ENCODE measurements at places on chromosomes 3 and 15.
A peak's percentile ranks its signal among the peaks of the same experiment; 100 is the strongest.

GRCh38 chr3:19264424-19264823 lies 116.1 kb downstream of the KCNH8 start:
- H3K4me1 ChIP-seq, result no peaks in the 10 kb centered on the region
- no peak overlapping the region for H3K27ac ChIP-seq
- no peak for DNase-seq
- no peaks in the 10 kb centered on the region for H3K36me3 ChIP-seq
- no peak overlapping the region for H3K4me3 ChIP-seq

- peaks cover 11% of the 10 kb centered on the region for H3K27me3 ChIP-seq
- H3K4me1 ChIP-seq, result no peaks in the 10 kb centered on the region
- no peak for DNase-seq
- no peak overlapping the region for H3K27ac ChIP-seq
- no peaks in the 10 kb centered on the region for H3K36me3 ChIP-seq
Observed at GRCh38 chr3:135499426-135499825, 466.1 kb upstream of the PPP2R3A start.

- no peak overlapping the region for H3K27ac ChIP-seq
- no peak overlapping the region for H3K4me3 ChIP-seq
- peaks cover 2% of the 10 kb centered on the region for H3K27me3 ChIP-seq
- peaks cover 37% of the 10 kb centered on the region for H3K4me1 ChIP-seq
- H3K36me3 ChIP-seq, result no peaks in the 10 kb centered on the region
Observed at GRCh38 chr3:45140141-45140769, 5.9 kb downstream of the CDCP1 start.

DNA sequence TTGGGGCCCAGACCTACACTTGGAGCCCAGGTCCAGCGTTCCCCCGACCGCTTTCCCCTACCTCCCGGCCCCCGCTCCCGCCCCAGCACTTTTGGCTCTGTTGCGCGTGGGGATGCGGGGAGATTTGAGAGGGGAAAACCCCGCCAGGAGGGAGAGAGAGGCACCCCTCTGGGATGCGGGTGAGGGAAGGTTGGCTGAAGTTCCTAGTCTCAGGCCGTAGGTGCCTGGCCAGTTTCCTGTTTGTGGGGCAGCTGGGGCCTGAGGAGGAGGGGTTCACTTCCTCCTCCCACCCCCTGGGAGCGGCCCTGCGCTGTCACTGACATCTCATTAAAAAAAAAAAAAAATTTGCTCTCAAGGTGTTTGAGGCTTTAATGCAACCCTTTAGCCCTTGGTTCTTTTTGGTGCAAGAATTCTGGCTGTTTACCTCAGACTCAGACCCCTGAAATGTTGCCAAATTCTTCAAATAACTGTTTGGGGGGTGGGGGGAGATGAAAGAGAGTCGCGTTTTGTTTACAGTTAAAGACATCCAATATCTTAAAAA lies 2.6 kb downstream of the FAM43A start:
- peak overlapping the region; percentile 84 for H3K4me3 ChIP-seq
- peak; percentile 59 for DNase-seq
- no peaks in the 10 kb centered on the region for H3K36me3 ChIP-seq
- peaks cover 61% of the 10 kb centered on the region for H3K4me1 ChIP-seq

DNA sequence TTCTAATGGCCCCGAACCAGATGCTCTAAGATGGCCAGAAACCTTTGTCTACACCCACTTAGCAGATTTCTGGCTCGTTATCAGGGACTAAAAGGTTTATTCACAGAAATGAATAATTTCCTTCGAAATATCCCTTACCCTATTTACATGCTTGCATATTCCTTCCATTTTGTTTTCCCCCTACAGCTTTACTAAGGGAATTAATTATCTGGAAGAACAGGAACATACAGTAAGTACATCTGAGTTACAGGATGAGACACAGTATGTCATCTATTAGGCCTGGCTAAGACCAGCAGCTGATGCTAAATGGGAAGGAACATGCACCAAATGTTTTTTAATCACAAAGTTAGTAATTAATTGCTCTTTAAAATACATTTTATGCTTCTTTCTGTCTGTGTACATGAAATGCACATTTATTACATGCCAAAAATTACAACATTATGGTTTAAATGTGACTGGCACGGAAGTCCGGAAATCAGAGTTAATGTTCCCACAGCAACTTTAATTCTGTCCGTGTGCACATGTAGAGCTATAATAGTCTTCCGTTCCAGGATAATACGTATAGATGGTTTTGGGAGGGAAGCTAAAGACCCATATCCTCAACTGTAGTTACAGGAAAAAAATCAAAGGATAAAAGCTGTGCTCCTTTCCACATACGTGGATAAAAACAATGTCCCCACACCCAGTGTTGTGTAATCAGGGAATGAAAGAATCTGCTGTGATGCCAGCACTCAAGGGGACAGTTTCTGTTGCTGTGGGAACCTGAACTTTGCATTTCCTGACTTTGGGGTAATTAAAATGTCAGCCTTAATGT lies 82.0 kb downstream of the TIGIT start:
- H3K4me3 ChIP-seq, result no peak overlapping the region
- H3K36me3 ChIP-seq, result peaks cover 12% of the 10 kb centered on the region
- no peaks in the 10 kb centered on the region for H3K4me1 ChIP-seq
- no peaks in the 10 kb centered on the region for H3K27me3 ChIP-seq
- no peak for DNase-seq

- peak overlapping the region; percentile 78 for H3K27ac ChIP-seq
- peaks cover 37% of the 10 kb centered on the region for H3K4me1 ChIP-seq
- no peaks in the 10 kb centered on the region for H3K27me3 ChIP-seq
- peaks cover 54% of the 10 kb centered on the region for H3K36me3 ChIP-seq
- H3K4me3 ChIP-seq, result no peak overlapping the region
Observed at GRCh38 chr3:70982700-70983140, 600.8 kb downstream of the FOXP1 start.

GRCh38 chr3:13655061-13655913 lies 106.4 kb downstream of the FBLN2 start:
- H3K4me3 ChIP-seq, result peak overlapping the region; percentile 38
- H3K27ac ChIP-seq, result no peak overlapping the region
- H3K27me3 ChIP-seq, result peaks cover 35% of the 10 kb centered on the region
- H3K4me1 ChIP-seq, result peaks cover 12% of the 10 kb centered on the region
- no peak for DNase-seq

GRCh38 chr3:128906031-128906803 lies 26.8 kb downstream of the ACAD9 start:
- no peak overlapping the region for H3K27ac ChIP-seq
- H3K4me3 ChIP-seq, result no peak overlapping the region
- H3K36me3 ChIP-seq, result peaks cover 100% of the 10 kb centered on the region
- H3K4me1 ChIP-seq, result no peaks in the 10 kb centered on the region

- H3K4me3 ChIP-seq, result no peak overlapping the region
- no peak for DNase-seq
- H3K27me3 ChIP-seq, result no peaks in the 10 kb centered on the region
- no peak overlapping the region for H3K27ac ChIP-seq
- no peaks in the 10 kb centered on the region for H3K36me3 ChIP-seq
Observed at GRCh38 chr3:59143447-59143846, 93.6 kb upstream of the CFAP20DC start.

DNA sequence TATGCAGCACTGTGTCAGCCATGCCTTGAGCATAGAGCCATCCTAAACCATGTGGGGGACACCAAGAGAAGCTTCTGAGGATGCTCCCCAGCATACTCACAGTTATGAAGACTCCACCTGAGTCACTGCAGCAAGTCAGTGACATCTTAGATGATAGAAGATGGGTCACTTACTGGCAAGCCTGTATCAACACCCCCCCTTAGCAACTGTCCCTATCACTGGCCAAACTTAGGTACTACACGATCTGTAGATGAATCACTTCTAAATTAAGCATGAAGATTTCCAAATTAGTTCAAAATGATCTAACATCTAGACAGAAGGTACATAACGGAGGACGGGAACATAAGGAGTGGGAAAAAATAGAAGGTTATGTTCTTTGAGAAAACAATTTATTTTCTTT lies 13.2 kb upstream of the LMCD1 start:
- no peaks in the 10 kb centered on the region for H3K27me3 ChIP-seq
- no peak for DNase-seq
- no peak overlapping the region for H3K27ac ChIP-seq
- H3K4me3 ChIP-seq, result no peak overlapping the region
- H3K36me3 ChIP-seq, result no peaks in the 10 kb centered on the region

DNA sequence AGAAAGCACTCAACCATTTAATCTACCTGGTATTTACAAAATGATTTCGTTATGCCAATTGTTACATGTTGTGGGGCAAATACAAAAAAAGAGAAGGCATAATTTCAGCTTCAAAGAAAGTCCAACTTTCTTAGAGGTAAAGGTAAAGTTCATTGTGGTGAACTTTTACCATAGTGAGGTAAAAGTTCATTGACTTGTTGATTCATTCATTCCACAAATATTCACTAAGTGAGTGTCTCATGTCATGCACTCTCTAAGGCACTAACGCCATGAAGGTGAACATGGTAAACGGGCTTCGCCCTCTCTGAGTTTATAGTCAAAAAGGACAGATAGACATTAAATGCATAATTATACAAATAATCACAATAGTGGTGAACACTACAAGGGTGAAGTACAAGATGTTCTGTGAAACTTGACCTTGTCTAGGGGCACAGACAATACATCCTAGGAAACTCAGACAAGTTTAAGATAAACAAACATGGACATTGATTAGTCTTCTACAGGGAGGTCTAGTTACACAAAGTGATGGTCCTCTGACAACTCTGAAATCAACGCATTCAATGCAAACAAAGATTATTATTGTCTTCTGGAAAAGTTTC lies 378.6 kb downstream of the MAGI1 start:
- no peak overlapping the region for H3K27ac ChIP-seq
- no peaks in the 10 kb centered on the region for H3K27me3 ChIP-seq
- DNase-seq, result no peak
- H3K4me3 ChIP-seq, result no peak overlapping the region
- H3K36me3 ChIP-seq, result no peaks in the 10 kb centered on the region
- H3K4me1 ChIP-seq, result no peaks in the 10 kb centered on the region

GRCh38 chr3:183359036-183359435 lies 69.4 kb downstream of the MCF2L2 start:
- H3K27me3 ChIP-seq, result no peaks in the 10 kb centered on the region
- no peaks in the 10 kb centered on the region for H3K4me1 ChIP-seq
- no peaks in the 10 kb centered on the region for H3K36me3 ChIP-seq
- no peak overlapping the region for H3K4me3 ChIP-seq
- no peak for DNase-seq

DNA sequence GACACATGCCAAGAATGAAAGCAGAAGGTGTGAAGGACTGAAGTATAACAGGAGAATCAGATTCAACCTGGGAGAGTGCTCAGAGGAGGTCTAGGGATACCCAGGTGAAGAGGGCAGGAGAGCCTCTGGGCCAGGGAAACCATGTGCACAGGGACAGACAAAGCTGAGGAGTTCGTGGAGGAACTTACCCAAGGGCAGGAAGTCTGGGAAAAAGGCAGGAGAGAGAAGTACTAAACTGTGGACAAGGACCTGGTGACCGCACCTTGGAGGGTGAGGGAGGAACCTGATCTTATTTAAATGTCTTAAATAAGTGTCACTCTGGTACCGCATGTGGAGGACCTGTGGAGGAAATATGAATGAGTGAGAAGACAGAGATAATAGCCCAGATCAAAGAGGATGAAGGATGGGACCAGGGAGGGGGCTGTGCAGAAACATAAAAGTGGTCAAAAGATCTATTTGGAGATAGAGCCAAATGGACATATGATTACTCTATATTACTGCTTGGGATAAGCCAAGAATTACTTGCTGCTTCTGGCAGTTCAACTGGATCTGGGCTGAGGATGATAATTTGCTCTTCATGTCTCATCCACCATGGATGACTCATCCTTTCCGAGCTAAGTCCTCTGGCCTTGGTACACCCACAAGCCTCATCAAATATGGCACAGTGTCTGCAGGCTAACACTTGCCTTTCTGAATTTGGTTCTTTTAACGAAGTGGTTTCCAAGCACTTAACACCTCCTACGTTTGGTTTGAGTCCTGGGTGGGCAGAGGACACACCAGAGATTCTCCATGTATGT lies 116.9 kb upstream of the NMNAT3 start:
- H3K4me1 ChIP-seq, result no peaks in the 10 kb centered on the region
- no peaks in the 10 kb centered on the region for H3K36me3 ChIP-seq
- no peak overlapping the region for H3K27ac ChIP-seq
- no peaks in the 10 kb centered on the region for H3K27me3 ChIP-seq

DNA sequence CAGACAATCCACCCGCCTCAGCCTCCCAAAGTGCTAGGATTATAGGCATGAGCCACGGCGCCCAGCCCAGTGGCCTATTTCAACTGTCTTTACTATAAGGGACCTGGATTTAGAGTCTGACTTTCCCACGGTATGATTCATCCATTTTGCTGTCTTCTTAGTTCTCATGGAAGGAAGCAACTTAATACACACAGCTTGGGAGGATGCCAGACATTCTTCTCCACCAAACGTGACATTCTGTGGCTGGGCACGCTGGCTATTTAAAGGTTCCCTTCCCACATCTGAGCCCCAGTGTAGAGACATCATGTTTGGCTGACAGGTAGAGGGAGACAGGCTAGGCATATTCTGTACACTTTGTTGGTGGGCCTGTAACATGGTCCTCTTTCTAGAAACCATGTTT lies 26.2 kb downstream of the FAM43A start:
- no peaks in the 10 kb centered on the region for H3K27me3 ChIP-seq
- H3K27ac ChIP-seq, result no peak overlapping the region
- DNase-seq, result no peak
- no peak overlapping the region for H3K4me3 ChIP-seq
- peaks cover 9% of the 10 kb centered on the region for H3K4me1 ChIP-seq
- no peaks in the 10 kb centered on the region for H3K36me3 ChIP-seq

DNA sequence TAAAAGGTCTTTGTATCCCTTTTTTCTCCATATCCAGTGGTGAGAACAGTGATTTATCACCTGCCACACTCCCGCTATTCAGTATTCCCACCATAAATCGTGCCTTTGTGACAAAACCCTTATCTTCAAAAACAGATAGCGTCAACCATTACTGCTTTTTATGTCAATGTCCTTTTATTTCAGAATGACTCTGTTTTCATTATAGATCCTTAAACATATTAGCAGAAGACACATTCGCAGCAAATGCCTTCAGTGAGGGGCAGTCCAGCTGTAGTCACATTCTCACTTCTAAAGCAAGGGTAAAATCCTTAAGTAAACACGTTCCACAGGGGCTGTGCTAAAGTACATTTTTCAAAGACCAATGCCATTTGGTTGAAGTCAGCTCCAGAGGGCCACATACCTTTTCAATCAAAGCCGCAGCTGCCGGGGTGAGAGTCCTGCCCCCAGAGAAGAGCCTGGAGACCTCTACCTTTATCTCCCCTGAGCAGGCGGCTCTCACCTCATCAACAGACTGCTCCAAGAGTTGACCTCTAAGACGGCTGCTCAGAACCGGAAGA lies 53.4 kb downstream of the PDZRN3 start:
- H3K27ac ChIP-seq, result no peak overlapping the region
- DNase-seq, result no peak
- no peak overlapping the region for H3K4me3 ChIP-seq
- no peaks in the 10 kb centered on the region for H3K4me1 ChIP-seq
- H3K27me3 ChIP-seq, result no peaks in the 10 kb centered on the region
- no peaks in the 10 kb centered on the region for H3K36me3 ChIP-seq

- H3K36me3 ChIP-seq, result no peaks in the 10 kb centered on the region
- no peak overlapping the region for H3K27ac ChIP-seq
- H3K27me3 ChIP-seq, result no peaks in the 10 kb centered on the region
- no peak overlapping the region for H3K4me3 ChIP-seq
- H3K4me1 ChIP-seq, result no peaks in the 10 kb centered on the region
- DNase-seq, result no peak
Observed at GRCh38 chr3:39631136-39631535, 163.7 kb downstream of the MOBP start.

Data from lower lobe of right lung (tissue), 2 donors.